GM12891 (cell line): ENCODE measurements at places on chromosomes 12 and 14.

GRCh38 chr12:13811061-13811460, 170.3 kb downstream of the GRIN2B start:
- no peak for DNase-seq

DNA sequence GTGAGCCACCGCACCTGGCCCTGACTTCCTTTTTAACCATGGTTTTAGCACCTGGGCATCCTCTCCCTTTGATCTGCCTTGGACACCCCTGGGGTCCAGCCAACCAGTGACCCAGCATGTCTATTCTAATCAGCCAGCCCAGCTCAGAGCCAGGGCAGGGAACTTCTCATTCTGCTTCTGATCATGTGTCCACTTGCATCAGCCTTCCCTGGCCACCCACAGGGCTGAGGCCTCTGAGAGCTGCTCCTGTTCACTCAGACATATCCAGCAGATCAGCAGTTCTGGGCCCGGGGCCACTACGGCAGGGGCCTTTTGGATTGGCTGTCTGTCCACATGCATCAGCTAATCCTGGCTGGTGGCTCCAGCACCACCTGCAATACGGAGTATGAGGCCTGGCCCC, 117.9 kb upstream of the MAP1LC3B2 start:
- DNase-seq, result no peak

- peak; percentile 71 for DNase-seq
Measured at GRCh38 chr12:6461401-6462233, 8.9 kb downstream of the VAMP1 start.

GRCh38 chr14:26527095-26527494, 70.7 kb downstream of the NOVA1 start:
- DNase-seq, result no peak

DNA sequence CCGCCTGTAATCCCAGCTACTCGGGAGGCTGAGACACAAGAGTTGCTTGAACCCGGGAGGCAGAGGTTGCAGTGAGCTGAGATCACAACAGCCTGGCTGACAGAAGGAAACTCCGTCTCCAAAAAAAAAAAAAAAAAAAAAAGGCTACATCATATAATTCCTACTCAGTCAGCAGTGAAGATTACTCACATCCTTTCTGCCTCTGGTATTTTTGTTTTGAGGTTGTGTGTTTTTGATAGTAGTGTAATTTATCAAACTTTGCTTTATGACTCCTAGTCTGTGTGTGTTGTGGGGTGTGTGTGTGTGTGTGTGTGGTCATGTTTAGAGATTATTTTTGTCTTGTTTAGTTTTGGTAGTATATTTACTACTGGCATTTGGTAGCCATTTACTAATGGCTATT, 29.8 kb upstream of the DLGAP5 start:
- no peak for DNase-seq

GRCh38 chr12:53255996-53256395, 12.1 kb upstream of the ESPL1 start:
- no peak for DNase-seq

DNA sequence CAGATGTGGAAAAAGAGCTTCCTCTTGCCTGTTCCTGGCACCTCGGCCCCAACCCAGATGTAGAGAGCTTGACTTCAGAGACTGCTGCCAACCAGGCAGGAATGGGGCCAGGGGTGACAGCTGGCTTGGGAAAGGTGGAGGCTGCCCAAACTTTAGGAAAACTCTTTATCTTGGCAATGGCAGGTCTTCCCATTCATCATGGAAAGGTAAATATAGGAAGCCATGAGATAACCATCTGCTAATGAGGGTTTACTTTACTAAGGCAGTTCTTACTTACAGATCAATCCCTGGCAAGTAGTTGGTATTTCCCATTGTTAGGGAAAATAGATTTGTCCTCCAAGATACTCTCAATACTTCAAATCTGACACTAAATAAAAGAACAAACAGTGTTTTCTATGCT, 143.1 kb upstream of the NUDT4 start:
- no peak for DNase-seq

DNA sequence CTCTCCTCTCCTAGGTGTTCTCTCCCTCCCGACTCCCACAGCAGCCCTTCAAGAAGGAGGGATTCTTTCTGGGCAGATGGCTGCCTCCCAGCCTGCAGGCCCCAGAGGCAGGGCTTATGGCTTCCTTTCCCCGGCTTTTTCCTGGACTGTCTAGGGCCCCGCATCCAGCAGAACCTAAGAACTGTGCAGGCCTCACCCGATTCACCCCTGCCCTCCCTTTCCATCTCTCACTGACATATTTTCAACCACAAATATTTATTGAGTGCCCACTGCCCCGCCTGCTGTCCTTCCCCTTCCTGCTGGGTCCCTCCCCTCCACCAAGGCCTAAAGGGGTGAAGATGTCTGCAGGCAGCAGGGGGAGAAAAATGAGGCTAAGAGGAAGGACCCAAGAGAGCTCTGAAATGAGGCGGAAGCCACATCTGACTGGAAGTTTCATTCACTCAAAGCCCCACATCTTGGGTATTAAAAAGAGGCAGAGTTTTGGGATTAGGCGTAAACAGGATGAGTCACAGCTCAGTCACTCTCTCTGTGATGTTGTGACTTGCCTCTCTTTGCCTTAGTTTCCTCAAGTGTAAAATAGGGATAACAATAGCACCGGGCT, 2.9 kb downstream of the SCNN1A start:
- no peak for DNase-seq

GRCh38 chr12:119157978-119158377, 20.8 kb upstream of the HSPB8 start:
- DNase-seq, result no peak

DNA sequence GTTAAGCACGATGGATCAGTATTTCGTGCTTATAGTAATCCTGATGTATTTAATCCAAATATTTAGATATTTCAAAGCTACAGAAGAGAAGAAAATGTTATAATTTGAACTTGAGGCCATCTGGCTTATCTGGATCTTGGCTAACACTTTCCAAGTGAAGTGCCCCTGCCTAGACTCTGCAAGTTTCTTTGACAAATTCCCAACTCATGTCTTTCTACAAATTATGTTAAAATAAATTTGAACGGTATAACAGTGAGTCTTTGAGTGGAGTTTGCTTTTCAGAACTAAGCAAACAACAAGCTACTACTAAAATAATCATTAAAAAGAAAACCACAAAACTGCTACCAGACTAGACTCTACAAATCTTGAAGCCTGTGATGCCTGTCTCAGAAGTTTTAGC, 374.4 kb upstream of the PRICKLE1 start:
- DNase-seq, result no peak

GRCh38 chr14:77648520-77649200, 32.2 kb upstream of the SPTLC2 start:
- no peak for DNase-seq

- DNase-seq, result no peak
Measured at GRCh38 chr12:26116829-26117715, 7.8 kb downstream of the BHLHE41 start.

GRCh38 chr12:77372026-77372425, 306.7 kb upstream of the E2F7 start:
- no peak for DNase-seq

DNA sequence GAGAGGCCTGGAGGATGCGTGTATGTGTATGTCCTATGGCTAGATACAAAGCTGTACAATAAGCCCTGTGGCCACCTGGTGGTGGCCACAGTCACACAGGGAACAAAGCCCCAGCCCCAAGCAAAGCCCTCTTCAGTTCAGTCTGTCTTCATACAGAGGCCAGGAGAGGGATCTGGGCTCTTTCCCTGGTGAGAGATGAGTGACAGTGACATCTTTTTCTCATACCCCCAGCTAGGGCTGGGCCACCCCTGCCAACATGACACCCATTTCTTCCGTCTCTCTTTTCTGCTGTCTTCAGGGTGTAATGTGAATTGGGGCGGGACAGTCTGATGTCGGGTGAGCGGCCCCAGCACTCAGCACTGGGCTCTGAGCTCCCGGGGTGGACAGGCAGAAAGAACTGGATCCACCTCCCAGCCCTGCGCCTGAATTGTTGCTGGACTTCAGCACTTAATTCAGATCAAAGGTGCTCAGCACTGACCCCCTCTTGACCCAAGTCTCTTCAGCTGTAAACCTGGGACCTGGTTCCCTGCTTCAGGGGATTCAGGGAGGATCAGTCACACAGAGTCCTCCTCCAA, 59.8 kb downstream of the SERPINA3 start:
- DNase-seq, result no peak

GRCh38 chr12:43210485-43211192, 341.4 kb downstream of the ADAMTS20 start:
- DNase-seq, result peak; percentile 7

- no peak for DNase-seq
Measured at GRCh38 chr12:60926256-60926655, 1330.4 kb downstream of the SLC16A7 start.

DNA sequence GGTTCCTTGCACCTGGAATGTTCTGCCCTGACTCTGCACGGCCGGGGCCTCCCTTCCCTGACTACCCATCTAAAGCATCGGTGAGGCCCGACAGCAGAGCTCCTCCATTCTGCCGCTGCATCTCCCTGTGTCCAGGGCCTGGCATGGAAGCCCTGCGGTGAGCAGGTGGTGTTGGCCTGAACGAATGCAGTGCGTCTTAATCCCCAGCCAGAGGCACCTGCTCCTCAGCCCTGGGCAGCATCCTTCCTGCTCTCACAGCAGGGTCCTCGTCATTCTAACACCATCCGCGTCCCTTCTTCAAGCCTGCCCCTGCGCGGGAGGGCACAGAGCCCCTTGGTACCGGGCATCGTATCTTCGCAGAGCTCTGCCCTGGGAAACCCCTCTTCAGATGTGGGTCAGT, 15.4 kb downstream of the BEGAIN start:
- DNase-seq, result no peak

- no peak for DNase-seq
Measured at GRCh38 chr14:94644102-94644535, 31.9 kb downstream of the SERPINA3 start.

DNA sequence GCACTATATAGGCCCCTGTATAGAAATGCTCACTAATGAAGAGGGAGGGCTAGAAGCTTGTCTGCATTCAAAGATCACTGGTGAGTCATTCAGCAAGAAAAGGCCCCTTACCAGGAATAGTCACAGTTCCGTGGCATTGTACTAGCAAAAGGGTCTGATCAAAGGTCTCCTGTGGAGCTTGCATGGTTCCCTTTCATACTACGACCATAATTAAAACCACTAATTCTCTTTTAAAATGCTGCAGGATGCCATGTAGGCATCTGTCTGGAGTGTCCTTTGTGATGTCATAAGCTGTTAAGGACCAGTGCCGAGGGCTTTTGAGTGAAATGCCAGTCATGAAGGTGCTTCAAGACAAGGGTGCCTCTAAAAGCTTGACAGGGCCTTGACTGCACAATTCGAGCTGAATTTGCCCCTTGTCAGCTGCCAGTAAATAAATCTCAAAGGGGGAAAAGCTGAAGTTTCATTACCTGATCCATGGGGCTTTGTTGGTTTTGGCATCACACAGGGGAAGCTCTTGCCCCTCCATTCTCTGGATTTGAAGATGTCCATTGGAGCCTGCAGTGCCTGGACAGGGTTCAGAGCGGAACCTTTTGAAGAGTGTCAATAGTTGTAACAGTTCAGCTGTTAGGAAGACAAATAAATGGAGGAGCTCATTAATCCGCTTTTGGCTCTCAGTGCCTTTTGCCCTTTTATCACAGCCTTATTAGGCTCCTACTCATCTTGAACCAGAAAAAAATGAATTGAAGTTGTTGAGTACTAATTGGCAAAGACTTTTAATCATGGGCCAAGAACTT, 69.1 kb downstream of the TMEM260 start:
- DNase-seq, result no peak
